AML-193 (cell line): ENCODE measurements at places on chromosomes 16 and 17.

DNA sequence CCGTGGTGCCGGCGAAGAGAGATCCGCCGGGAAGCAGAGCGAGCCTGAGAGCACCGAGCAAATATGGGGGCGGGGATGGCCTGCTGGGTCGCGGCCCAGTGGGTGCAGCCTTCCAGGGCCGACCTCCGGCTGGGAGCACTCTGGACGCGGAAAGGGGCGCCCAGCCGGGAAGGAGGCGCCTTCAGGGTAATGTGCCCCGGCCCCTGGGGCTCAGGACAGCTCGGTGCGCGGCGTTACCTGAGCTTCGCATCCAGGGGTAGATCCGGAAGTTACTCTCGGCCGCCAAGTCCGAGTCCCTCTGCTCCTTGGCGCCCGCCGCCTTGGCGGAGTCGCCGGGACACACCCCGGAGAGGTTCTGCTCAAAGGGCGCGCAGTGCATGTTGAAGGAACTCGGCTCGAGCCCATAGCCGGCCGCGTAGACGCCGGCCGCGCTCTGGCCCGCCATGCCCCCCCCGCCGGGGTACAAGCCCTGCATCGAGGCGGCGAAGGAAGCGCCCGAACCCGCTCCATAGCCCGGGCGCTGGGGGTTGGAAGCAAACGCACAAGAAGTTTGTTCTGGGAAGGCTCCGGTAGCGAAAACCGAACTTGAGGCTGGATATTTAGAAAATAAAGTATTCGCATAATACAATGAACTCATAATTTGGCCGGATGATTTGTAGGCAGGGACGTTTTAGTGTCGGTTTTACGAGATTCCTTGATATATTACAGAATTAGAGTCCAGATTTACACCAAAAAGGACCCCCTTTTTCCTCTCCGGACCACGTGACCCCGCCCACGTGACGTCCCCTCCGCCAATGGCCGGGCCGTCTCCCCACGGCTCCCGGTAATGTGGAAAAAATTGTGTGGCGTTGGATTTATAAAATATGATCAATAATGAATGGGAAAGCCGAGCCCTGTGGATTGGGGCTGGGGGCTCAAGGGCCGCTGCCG lies at the start of gene HOXB7:
Gene HOXB7 (minus strand): TSS at position 736 of the 930 bp plus-strand sequence. CDS start 99 bp downstream, at position 637.
- DNase-seq, result no peak

DNA sequence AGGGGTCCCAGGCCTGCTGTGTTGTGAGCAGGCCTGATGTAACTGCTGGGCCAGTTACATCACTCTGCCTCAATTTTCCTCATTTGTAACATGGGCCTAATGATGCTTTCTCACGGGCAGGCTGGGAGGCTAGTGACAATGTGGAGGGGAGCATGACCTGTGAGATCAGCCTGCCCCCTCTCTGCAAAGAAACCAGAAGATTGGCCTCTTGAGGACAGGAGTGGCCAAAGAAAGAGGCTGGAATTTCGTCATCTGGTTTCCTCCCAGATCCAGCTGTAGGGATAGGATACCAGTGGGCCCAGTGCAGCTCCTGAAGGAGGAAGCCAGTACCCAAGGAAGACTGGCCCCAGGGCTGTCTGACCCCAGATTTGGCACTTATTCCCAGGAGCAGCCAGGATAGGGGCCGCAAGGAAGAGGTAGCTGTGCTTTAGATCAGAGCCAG lies 615 bp upstream of the SREBF1 start:
- DNase-seq, result no peak

- DNase-seq, result no peak
Measured at GRCh38 chr17:48213797-48214196, 106.2 kb downstream of the SNX11 start.

GRCh38 chr17:56978441-56979090 lies 635 bp downstream of the SCPEP1 start:
- no peak for DNase-seq

- no peak for DNase-seq
Measured at GRCh38 chr16:66457888-66458287, 30.8 kb downstream of the BEAN1 start.

DNA sequence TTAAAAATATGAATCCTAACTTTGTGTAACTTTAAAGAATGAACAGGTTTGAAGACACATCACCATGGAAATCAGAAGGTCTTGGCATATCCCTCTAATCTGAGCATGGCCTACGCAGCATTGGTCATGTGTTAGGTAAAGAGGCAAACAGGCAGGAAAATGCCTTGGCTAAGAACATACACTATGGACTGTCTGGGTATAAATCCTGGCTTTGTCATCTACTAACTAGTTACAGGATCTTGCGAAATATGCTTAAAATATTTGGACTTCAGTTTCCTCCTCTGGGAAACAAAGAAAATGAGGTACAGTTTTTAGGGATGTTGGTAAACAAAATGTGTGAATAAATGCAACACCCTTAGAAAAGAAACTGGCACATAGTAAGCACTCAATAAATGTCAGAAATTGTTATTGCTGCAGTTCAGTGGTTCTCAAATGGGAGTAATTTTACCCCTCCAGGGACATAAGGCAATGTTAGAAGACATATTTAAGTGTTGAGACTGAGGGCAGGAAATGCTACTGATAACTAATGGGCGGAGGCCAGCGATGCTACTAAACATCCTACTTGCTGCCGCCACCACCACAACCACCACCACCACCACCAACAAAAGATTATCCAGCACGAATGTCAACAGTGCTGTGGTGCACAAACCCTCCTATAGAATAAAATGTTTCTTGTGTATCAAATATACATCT lies 770.8 kb upstream of the SOX9 start:
- DNase-seq, result no peak

DNA sequence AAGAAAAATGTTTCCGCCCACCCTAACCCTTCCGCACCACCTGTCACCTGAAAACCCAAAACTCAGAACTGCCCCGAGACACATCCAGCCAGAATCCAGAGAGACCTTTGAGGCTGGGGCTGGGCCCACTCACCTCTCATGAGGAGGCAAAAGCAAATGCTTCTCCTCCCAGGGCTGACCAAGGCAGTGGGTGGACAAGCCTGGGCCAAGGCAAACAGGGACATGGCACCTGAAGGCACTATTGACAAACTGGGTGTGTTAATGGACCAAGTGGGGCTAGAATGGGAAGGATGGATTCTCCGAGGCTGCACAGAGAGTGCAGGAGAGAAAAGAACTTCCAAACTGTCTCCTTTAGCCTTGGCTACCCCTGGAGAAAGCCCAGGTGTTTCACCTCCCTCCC lies 54.4 kb downstream of the SOX9 start:
- DNase-seq, result no peak

GRCh38 chr17:70539132-70539924 lies 370.0 kb downstream of the KCNJ2 start:
- DNase-seq, result no peak

DNA sequence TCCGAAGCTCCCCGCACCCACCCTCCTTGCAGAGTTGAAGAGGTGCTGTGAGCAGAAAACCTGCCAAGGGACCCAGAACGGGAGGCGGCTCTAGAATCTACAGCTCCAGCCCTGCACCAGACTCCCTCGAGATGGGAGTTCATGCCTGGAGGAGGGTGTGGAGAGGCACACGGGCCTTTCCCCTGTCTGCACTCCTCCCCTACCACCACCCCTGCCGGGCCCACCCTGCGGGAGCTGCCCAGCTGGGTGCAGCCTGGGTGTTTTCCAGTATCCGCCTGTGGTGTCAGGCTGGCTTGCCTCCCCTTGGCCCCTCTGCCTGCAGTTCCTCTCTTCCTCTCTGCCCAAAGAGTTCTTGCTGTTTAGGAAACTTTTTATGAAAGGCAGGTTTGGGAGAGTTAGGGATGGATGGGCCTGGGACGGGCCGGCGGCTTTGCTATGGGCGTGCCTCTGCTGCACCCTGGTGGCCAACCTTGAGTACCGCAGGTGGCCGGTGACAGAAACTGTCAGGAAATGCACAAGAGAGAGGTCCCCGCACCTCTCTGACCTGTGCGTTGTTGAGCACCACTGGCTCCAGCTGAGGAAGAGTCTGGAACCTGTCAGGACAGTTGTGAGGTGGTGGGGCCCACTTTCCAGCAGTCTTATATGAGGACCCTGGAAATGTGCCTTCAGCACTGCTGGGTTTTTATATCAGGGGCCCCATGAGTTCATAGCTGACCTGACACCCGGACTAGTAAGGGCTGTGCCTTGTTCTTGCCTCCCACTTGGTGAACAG lies 354.1 kb downstream of the SEC14L1 start:
- peak; percentile 60 for DNase-seq

GRCh38 chr16:87690911-87691685 lies 74.7 kb downstream of the KLHDC4 start:
- DNase-seq, result no peak

DNA sequence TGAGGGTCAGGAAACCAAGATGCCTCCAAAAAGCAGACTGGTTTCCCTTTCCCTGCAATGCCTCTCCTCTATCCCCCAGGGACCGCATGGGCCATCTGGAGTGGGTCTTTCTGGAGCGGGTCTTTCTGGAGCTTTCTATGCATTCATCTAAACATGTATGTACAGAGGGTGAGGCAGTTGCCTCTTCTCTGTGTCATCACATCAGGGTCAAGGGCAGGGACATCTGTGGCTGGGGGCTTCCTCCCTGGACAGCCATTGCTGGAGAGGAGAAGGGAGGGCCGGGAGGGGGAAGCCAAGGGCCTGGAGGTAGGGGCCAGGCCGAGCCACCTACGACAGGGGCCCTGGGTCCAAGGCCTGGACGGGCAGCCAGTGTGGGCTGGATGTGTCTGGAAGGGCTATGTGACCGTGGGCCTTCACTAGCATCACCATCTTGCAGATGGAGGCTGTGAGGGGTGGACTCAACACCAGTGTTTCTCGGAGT lies 840 bp downstream of the ADCY7 start:
- no peak for DNase-seq

- DNase-seq, result no peak
Measured at GRCh38 chr16:19382887-19383816, 34.5 kb upstream of the TMC5 start.

GRCh38 chr16:49914657-49915056 lies 58.7 kb upstream of the ZNF423 start:
- DNase-seq, result no peak

- no peak for DNase-seq
Measured at GRCh38 chr16:48451323-48451722, 66.1 kb upstream of the SIAH1 start.

GRCh38 chr17:76156662-76156991 lies 15.6 kb upstream of the FOXJ1 start:
- DNase-seq, result no peak

- DNase-seq, result no peak
Measured at GRCh38 chr17:13297183-13297582, 279.4 kb upstream of the ELAC2 start.

- DNase-seq, result no peak
Measured at GRCh38 chr16:54987081-54987480, 56.4 kb downstream of the IRX5 start.

- DNase-seq, result no peak
Measured at GRCh38 chr16:9259914-9260608, 168.6 kb downstream of the HAPSTR1 start.
